ENCODE measurements at places on chromosomes 6 and 20. TPM values are rescaled to one million over a fixed set of nuclear protein-coding genes. Genes with fewer than 3 reads are reported as not detected.
A peak's percentile ranks its signal among the peaks of the same experiment; 100 is the strongest.

DNA sequence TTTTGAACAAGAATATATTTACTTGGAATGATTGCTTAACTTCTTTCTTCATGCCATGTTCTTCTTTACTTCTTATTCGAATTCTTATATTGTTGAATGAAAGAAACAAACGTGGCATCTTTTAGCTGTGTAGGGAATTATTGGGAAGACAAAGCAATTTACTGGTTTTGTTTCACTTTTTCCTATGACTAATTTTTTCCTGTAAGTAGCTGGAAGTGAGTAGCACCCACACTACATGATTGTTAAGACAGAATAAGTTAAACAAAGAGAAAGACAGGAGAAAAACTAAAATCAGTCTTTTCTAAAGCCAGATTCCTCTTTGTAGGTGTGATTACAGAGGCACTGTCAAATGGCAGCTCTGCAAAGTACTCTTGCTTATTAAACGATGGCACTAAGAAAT lies 593.4 kb downstream of the EYS start:
- DNase-seq: no peak

DNA sequence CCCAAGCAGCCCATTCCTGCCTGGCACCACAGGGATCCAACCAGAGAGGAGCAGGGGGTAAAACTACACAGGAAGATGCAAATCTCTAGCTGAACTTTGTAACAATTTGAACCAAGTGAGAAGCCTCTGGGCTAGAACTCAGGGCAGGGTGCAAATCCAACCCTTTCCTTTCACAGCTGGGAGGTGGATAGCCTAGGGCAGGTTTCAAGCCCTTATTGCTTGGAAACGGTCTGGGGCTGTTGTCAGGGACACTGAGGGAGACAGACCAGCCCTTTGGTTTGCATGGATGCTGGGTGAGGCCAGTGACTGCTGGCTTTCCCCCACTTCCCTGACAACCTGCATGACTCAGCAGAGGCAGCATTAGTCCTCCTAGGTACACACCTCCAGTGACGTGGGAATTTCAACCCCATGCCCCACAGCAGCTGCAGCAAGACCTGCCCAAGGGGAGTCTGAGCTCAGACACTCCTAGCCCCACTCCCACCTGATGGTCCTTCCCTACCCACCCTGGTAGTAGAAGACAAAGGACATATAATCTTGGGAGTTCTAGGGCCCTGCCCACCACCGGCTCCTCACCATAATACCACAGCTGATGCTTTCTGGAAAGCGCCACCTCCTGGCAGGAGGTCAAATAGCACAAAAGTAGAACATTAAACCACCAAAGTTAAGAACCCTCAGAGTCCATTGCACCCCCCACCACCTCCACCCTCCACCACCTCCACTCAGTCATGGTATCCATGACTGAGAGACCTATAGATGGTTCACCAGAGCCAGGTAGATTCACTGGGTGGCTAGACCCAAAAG lies 797.7 kb upstream of the MAN1A1 start:
- DNase-seq: no peak

- peak; percentile 28 for DNase-seq
Measured at GRCh38 chr20:62624325-62624690, 18.0 kb upstream of the SLCO4A1 start.

DNA sequence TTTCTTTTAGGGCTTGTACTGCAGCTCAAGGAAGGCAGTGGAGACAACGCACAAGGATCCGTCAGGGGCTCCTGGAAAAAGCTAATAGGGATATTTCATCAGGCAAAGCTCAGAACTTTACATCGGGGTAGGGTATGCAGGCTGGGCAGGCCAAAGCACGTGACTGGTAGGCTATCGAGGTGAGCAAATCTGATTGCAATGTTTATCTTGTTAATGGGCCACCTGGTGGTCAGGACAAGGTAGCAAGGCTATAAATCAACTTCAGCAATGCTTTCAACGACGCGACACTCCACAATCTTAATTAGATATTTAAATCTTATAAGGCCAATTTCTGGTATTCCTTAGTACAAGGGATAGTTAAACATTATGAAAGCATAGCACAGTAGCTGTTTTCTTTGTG lies 1302.8 kb upstream of the EYS start:
- no peak for DNase-seq

Gene ECT2L
- total RNA-seq: 2.8 TPM

Gene TULP4
- total RNA-seq: 159 TPM

DNA sequence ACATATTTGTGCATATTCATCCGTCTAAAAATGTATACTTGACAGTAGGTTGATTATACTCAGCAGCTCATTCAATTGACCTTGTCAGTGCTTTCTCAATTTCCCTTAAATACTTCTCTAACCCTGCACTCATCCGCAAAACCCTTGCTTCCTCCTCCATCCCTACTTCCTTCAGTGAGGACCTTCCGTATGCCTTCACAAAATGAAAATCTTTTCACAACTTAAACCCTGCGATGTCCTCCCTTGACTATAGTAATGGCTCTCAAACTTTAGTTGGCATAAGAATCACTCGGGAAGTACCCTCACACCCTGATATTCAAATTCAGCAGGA lies 5.2 kb downstream of the MBOAT1 start:
- DNase-seq: no peak

DNA sequence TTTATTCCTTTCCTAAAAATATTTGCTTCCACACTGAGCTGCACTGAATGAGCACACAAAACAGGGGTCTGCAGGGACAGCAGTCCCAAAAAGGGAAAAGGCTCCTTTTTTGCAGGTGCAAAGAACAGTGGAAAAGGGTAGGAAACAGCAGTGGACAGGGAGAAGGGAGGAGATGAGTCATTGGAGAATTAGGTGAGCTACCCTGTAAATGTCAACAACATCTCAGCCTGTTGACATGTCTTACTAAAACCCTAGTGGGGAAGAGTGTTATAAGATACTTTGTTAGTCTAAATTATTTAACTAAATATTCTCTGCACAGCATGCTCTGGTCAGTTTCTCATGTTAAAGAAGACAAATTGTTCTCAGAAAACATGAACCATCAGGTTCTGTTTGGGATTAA lies 151.5 kb upstream of the FBXL4 start:
- no peak for DNase-seq

DNA sequence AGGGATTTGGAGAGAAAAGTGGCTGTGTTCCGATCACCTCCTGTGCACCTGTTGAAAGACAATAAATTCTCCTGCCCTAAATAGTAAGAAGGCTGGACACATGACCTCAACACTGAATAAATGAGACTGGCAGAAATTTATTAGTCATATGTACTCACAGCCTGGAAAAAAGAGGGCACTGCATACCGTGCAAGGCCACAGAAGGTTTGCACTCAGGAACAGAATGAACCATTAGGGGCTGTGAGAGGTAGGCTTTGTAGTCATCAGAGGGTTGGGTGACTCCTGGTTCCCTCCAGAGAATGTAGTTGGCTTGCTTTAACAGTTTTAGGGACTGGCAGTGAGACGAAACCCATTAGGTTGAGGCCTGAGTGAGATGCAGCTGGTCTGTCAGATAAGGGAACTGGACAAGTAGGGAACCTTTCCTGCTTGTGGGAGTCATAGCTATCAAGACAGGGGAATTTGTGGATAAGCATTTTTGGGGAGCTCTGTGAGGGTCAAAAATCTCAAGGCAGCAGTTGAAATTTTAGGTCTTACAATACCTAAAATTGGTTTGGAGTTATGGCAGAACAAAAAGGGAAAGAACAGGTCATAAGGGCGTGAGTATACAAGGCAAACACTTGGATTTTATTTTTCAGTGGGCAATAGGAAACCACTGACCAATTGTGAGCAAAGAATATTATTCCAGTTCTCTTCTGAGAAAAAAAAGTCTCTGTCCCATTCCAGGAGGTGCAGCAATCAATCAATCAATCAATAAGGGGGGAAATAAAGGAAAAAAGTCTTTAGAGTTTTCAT lies 67.9 kb upstream of the BTN3A2 start:
- no peak for DNase-seq

- DNase-seq: no peak
Measured at GRCh38 chr20:46485431-46485830, 27.9 kb downstream of the ZNF334 start.

GRCh38 chr6:49342410-49342809 lies 120.6 kb downstream of the MMUT start:
- DNase-seq: no peak

DNA sequence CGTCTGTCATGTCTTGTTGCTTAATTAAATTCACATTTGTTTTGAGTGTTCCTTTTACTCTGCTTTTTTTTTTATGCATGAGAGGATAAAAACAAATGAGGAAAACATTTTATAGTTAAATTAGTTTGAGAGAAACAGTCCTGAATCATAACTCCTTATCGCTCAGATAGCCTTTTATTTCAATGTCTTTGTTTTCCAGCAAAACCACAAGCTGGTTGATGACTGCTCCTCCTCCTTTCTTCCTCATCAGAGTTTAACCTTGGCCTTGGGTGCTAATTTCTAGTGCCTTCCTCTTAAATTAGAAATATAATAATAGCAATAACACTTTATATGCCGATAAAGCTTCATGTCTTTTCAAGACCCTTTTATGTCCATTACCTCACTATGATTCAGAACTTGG lies 3.1 kb downstream of the NOX3 start:
- DNase-seq: no peak

DNA sequence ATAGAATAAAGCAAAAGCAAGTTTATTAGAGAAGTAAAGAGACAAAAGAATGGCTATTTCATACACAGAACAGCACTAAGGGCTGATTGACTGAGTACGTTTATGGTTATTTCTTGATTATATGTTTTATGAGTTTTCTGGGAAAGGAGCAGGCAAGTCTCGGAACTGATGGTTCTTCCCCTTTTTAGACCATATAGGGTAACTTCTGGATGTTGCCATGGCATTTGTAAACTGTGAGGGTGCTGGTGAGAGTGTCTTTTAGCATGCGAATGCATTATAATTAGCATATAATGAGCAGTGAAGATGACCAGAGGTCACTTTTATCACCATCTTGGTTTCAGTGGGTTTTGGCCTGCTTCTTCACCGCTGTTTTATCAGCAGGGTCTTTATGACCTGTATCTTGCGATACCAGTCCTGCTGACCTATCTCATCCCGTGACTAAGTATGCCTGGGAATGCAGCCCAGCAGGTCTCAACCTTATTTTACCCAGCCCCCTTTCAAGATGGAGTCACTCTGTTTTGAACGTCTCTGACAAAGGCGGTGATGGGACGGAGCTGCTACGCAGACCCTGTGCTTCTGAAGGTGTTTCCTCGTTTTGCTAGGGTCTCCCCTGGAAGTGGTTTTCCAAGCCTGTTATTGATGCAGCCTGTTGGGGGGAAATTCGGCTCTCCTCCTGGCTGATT lies 45.4 kb upstream of the BMP6 start:
- DNase-seq: no peak

GRCh38 chr6:70874181-70874913 lies 82.5 kb downstream of the B3GAT2 start:
- no peak for DNase-seq

GRCh38 chr6:118281291-118281690 lies 266.8 kb upstream of the PLN start:
- no peak for DNase-seq

Gene SLC24A3
- 2.1 TPM for total RNA-seq

- DNase-seq: no peak
Measured at GRCh38 chr20:11170025-11170424, 496.2 kb upstream of the JAG1 start.

Gene RSPO3
- total RNA-seq: 1.9 TPM

DNA sequence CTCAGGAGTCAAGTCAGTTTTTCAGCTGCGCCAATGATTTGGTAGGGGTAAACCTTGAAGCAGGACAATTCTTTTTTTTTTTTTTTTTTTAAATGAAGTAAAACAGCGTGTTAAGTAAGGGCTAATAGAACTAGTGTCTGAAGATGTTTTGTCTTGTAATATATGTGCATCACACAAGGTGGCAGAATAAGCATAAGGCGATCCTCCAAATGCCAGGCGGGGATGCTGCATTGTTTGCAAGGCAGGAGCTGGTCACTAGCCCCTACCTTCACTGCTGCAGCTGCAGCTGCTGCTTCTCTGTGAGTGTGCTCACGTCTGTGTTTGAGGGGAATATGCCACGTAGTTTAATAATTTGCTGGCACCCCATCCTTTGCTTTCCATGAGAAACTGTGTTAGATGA lies 272.7 kb upstream of the MAP3K7 start:
- no peak for DNase-seq

Gene C4B
- total RNA-seq: 177 TPM

- peak; percentile 80 for DNase-seq
Measured at GRCh38 chr20:5504061-5504739, 187.4 kb upstream of the PROKR2 start.

Gene BEND6
- total RNA-seq: 1.2 TPM

DNA sequence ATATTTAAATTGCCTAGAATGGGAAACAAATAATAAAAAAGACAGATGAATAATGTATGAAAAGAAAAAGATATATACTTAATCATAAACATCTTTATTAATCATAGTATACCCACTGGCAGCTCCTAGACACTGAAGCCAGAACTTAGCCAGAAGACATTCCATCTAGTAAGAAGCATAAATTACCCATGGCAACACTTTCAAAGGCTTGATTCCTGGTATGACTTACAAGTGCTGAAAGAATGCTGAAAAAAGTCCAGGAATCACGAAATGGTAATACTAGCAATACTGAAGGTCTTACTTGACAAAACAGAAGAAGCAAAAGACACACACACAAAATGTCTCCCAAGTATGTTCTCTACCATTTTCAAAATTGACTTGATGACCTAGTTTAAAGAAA lies 38.0 kb downstream of the RWDD2A start:
- no peak for DNase-seq

Gene SLC22A16
- total RNA-seq: not detected

GRCh38 chr6:138592749-138593123 lies 93.4 kb upstream of the NHSL1 start:
- no peak for DNase-seq

Gene SLC17A4
- total RNA-seq: not detected

- no peak for DNase-seq
Measured at GRCh38 chr6:165219629-165220028, 89.8 kb downstream of the C6orf118 start.

- no peak for DNase-seq
Measured at GRCh38 chr6:135285165-135285564, 104.1 kb downstream of the MYB start.

GRCh38 chr6:5712349-5713215 lies 294.1 kb downstream of the NRN1 start:
- DNase-seq: no peak
